ENCODE measurements at places on chromosomes 7 and 10.
A peak's percentile ranks its signal among the peaks of the same experiment; 100 is the strongest.

GRCh38 chr7:115299397-115300037 is 377.6 kb downstream of the MDFIC start:
- DNase-seq: no peak

GRCh38 chr7:123771256-123771655 is 22.5 kb upstream of the WASL start:
- DNase-seq: no peak

DNA sequence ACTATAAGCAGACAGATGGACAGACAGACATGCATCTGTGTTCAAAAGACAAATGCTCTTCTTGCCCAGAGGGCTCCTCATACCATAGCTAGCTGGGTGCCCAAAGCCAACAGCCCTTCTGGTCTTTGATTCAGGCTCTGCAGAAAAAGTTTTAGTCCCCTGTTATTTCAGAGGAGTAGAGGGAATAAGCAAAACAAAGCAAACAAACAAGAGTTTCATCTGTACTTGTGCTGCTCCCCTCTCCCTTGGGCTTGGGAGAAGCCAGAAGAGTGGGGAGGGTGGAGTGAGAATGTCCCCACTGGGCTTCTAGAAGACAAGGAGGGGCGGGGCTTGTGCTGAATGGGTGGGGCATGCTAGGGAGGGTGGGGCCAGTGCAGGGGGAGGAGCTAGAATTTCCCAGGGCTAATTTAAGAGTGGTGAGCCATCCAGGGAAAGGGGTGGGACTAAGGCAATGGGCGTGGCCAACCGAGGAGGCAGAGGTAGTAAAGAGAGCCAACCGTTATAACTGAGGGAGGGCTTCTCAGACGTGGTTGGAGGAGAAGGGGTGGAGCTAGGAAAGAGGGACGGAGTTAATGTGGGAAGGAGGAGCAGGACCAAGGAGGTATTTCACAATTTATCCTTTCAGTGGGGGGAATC is 101.2 kb upstream of the MGMT start:
- DNase-seq: no peak

GRCh38 chr10:34489411-34489810 is 325.7 kb downstream of the PARD3 start:
- DNase-seq: no peak

GRCh38 chr10:50417486-50417885 is 166.2 kb upstream of the ASAH2 start:
- DNase-seq: no peak

DNA sequence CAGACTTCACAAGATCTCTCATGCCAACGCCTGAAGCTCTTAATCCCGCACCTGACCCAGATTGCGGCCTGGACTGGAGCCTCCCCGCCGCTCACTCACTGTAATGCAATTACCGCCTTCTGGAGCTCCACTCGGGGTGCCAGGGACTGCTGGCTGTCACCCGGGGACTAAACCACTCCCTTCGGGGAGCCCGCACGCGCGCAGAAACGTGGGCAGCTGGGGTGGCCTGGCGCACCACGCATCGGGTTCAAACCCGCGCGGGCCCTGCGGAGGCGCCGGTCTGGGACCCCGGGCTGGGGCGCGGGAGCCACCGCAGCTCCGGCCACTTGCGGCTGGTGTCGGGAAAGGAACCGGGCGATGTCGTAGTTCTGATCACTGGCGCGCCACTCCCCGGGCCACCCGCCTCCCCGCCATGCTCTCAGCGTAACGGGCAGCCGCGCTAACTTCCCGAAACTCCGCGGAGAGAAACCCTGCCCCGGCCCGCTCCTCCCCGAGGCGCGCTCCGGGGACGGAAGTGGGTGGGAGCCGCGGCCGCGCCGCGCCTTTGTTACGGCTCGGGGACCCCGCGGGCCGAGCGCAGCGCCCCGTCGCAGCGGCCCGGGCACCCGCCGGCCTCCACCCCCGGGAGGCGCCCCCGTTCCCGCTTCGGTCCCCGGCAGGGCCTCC is 100.3 kb upstream of the SVIL start:
- DNase-seq: peak; percentile 37

DNA sequence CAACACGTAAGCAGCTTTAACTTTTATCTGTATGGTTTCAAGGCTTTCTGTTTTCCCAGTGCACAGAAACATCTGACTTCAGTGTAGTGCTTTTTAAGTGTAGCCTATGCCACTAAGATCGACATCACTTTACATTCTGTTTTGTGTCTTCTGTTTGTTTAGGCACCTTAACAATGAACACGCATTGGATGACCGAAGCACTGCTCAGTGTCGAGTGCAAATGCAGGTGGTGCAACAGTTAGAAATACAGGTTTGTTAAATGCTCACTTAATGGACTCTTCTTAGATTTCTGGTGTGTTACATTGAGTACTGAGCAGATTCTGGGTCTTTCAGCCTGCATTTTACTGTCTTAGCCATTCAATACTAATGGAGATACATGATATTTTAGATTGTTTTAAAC is 237.4 kb downstream of the FOXP2 start:
- no peak for DNase-seq

DNA sequence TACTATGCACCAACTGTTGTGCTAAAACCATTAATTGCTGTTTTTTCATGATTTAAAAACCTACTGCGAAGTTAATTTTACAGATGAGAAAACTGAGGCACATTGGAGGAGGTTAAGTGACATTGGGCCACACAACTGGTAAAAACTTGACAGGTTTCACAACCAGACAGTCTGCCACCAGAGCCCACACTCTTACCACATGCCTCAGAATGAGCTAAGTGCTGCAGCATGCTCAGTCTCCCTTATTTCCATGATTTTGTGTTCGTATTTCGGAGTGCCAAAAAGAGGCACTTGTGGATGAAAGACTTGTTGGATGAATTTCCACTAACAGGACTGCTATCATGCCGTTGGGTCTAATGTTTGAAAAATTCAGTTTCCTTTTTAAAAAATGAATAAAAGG is 77.4 kb downstream of the PCLO start:
- DNase-seq: no peak

- no peak for DNase-seq
Measured at GRCh38 chr7:123719197-123719721, 29.5 kb downstream of the WASL start.

DNA sequence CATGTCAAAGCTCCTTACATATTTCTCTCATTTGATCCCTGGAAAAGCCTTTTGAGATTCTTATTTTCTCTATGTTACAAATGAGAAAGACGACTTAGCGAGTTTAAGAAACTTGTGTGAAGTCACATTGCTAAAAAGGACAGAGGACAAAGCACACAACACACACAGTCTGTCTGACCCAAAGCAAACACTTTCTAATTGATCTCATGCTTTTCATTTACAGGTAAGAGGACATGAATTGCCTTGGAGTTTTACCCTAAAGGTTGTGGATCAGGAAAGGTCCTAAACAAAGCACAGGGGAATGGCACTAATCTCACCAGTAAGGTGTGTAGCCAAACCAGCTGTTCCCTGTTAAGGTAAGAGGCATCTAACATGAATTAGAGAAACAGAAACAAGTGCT is 18.7 kb downstream of the SLC35G1 start:
- no peak for DNase-seq

GRCh38 chr10:34380856-34381255 is 434.2 kb downstream of the PARD3 start:
- no peak for DNase-seq

- no peak for DNase-seq
Measured at GRCh38 chr7:49322476-49322875, 398.1 kb downstream of the CDC14C start.

All from stimulated activated CD4-positive, alpha-beta T cell treated with anti-CD3 and anti-CD28 coated beads, Interleukin-15, amount 100 ng/mL, for 1 hour (primary cell).